ENCODE measurements at places on chromosomes 13 and 19. TPM values are rescaled to one million over a fixed set of nuclear protein-coding genes. Genes with fewer than 3 reads are reported as not detected.

- no peak for DNase-seq
These were observed 215.0 kb downstream of the DCLK1 start for GRCh38 chr13:35916146-35916545.

DNA sequence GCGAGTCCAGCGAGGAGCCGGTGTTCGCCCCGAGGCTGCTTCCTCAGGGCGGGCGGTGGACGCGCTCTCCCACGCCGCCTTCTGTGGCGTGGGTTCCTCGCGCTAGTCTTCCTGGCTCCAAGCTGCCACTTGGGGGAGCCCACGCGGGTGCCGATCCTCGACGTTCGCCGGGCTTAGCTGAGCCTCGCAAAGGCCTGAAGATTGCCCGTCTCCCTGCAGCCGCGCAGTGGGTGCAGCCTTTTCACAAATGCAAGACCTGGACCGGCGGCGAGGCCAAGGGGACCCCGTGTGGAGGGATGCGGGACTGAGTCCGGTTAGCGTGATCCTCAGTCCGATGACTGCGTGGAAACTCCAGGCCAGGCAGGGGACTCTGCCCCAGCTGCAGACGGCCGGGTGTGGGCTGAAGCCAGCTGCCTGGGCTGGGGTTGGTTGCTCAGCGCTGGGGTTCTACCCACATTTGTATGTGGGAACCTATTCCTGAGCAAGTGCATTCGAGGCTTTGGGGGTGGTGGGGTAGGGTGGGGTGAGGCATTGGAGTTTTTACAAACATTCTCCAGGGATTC is 16.6 kb upstream of the LRP3 start:
- DNase-seq: no peak

DNA sequence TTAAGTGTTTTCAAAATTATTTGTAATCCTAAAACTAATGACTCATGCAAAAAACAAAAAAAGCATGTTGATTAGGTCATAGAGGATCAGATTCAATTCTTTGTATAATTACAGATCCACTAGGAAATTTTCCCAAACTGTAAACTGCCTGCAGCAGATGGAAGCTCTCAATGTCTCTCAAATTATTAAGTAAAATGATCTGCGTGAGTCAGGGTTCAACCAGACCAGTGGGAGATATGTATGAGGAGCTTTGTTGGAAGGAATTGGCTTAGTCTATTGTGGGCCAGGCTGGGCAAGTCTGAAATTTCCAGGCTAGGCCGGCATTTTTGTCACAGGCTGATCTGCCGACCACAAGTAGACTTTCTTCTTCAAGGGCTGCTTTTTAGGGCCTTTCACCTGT is 14.4 kb upstream of the SACS start:
- no peak for DNase-seq

RNF225 gene
- total RNA-seq: not detected

- DNase-seq: no peak
These were observed 128.2 kb upstream of the OBI1 start for GRCh38 chr13:78787190-78787589.

- no peak for DNase-seq
These were observed 109.6 kb downstream of the ZAR1L start for GRCh38 chr13:32205431-32206096.

PLPP2 gene
- 107 TPM for total RNA-seq

DNA sequence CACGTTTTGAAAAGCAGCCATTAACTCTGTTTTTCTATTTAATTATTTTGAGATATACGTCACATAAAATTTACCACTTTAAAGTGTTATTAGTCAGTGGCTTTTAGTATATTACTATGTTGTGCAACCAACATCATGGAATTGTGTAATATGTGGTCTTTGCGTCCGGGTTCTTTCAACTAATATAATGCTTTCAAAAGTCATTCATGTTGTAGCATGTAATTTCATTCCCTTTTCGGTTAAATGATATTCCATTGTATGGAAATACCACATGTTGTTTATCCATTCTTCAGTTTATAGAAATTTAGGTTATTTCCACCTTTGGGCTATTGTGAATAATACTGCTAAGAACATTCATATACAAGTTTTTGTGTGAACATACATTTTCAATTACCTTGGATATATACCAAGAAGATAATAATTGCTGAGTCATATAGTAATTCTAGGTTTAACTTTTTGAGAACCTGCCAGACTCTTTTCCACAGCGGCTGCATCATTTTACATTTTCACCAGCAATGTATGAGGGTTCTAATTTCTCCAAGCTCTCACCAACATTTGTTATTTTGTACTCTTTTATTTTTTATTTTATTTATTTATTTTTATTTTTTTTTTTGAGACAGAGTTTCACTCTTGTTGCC is 28.1 kb upstream of the CLDN10 start:
- DNase-seq: no peak

DNA sequence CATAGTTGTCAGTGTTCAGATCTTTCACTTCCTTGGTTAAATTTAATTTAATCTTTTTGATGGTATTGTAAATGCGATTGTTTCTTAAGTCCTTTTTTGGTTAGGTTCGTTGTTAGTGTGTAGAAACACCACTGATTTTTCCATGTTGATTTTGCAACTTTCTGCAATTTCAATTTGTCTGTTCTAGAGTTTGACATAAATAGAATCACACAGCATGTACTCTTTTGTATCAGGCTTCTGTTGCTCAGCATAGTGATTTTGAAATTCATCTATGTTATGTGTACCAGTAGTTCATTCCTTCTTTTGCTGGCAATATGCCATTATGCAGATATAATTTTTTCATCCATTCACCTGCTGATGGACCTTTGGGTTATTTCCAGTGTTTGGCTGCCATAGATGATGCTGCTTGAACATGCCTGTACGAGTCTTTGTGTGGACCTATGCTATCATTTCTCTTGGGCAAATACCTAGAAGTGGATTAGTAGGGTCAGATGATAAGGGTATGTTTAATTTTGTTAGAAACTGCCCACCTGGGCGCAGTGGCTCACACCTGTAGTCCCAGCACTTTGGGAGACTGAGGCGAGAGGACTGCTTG is 33.1 kb downstream of the BICRA start:
- DNase-seq: no peak

DNA sequence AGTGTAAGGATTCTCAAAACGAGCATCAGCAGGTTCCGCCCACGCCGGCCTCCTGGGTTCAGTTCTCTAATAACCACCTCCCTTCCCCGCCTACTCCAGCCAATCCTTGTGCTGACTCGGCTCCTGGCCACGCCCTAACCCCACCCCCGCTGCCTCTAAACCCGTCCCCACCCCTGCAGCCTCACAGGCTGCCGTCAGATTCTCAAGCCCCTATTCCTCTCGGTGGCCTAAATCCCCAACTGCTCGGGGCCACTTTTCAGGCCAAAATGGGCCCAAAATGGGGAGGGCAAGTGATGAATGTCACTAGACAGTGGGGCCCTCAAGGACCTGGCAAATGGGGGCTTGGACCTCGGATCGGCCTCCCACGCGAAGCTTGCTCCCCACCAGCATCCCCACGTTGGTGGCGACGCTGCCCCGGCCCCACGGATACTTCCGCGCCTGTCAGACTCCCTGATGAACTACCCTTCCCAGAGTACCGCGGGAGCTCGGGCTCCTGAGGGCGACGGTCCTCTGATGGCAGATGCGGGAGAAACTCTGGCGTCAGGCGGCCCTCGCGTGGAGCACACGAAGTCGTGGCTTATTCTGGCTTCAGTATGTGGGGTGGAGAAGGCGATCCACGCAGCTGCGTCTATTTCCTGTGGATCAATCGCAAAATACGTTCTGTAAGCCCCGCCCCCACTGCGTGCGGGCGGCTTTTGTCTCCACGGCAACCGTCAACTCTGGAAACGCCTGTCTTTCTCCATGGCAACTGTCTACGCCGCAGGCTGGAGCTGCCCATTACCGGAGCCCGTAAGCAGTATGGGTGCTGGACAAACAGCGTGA is 24.8 kb downstream of the ZNF473 start:
- DNase-seq: peak; percentile 86
